ENCODE measurements at places on chromosomes 6 and 20.

DNA sequence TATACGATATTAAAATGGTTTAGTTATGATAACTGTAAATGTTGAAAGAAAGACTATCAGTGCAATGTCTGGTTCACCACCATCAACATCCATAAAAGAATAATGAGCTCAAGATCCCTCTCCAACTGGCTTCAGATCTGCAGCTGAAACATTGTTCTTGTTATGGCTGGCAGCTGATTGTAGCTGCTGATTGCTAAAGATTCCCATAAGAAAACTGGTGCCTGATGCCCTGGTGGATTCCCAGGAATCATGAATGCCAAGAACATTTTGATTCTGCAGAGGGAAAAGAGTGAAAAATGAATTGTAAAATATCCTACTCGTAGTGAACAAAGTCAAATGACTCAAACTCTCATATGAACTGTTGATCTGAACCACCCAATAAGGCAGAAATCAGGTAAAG, 1160.2 kb downstream of the EPHA7 start:
- DNase-seq = no peak

GRCh38 chr6:109894181-109894580, 83.9 kb upstream of the GPR6 start:
- no peak for DNase-seq

DNA sequence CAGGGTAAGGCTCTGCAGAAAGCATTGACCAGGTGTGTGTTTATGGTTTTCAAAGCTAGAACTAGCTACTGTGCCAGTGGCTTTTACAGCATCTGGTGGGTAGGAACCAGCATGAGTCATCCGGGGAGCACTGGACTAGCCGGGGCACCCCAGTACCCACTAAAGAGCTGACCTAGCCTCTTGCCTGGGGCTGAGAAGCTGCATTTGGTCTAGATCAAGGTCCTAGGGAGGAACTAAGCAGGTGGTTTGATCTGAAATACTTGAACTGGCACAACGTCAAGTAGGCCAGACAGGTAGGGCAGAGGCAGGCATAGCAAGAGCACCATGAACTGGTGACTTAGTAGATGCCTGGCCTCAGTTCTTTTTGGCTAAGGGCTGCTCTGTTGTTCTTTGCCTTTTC, 109.8 kb upstream of the PTPRK start:
- no peak for DNase-seq

DNA sequence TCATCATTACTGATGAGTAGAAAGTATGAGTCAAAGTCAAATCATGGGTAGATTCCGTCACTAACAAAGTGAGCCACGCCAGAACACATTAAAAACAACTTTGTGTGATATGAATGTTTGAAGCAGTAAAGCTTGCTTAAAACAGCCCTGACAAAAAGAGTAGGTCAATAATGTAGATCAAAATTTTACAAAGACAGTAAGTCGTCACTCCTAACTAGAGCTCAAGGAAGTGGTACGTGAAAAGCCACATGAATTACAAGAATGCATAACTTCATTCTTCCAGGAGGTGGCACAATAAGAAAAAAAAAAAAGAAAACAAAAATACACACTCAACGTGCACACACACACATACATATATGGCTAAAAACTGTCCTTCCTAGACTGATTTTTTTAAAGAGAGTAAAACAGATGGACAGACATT, 69.9 kb downstream of the HACE1 start:
- DNase-seq = no peak

- peak; percentile 18 for DNase-seq
Measured at GRCh38 chr6:83215131-83216047, 22.2 kb downstream of the RWDD2A start.

GRCh38 chr6:11681357-11681756, 97.2 kb downstream of the ADTRP start:
- DNase-seq = no peak

DNA sequence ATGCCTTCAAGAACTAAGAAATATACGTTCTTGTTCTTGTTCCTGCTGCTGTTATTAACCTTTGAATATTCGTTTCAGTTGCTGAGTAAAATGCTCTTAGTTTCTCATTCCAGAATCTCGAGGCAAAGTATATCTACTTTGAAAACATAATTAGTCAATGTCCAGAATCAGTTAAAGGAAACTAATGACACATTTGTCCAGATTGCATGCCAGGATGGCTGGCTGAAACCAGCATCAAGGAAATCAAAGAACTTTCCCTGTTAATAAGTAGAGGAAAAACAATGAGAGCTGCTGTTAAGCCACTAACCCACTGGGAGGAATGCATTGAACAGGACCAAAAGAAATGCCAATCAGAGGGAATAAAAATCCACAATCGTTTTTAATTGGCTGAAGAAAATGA, 196.9 kb downstream of the ALDH8A1 start:
- no peak for DNase-seq

DNA sequence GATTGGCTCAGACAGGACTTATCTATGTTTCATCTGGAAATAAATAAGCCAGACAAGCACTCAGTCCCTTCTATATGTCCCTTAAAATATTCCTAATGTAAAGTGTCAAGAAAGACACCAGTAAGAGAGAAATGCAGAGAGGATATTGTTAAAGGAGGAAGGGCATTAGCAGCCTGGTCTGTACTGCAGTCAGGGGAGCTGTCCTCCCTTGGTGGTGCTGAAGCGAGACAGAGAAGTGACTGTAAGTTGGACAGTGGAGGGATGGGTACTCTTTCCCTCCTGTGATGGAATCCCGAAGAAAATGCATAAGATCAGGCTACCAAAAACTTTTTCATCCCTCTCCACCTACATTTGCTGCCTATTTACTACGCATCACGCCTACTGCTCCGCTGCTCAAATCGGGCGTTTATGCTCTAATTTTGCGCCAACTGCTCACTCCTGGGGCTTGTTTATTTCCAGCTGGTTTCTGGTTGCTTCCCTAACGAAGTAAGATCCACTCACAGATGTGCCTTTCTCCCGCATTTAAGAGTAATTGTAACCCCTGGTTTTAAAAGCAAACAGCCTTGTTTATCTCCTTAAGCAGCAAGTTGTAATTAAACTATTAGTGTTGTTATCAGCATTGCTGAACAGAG, 35.2 kb downstream of the PHACTR1 start:
- DNase-seq = no peak

DNA sequence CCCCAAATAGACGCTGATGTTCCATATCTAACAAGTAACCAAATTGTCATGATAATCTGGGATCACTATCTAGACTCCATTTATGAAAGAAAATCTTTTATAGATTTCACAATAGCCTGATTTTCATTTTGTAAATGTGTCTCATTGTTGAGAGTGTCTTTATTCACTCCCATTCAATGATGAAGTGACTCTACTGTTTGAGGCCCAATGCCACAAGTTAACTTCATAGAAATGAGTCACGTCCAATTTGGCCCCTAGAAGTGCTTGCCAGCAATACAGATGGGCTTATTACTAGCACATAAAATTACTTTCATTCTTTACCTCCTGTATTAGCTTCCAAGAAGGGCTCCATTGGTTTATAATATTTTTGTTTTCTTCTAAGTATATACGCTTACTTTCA, 6.3 kb downstream of the IPCEF1 start:
- DNase-seq = no peak

DNA sequence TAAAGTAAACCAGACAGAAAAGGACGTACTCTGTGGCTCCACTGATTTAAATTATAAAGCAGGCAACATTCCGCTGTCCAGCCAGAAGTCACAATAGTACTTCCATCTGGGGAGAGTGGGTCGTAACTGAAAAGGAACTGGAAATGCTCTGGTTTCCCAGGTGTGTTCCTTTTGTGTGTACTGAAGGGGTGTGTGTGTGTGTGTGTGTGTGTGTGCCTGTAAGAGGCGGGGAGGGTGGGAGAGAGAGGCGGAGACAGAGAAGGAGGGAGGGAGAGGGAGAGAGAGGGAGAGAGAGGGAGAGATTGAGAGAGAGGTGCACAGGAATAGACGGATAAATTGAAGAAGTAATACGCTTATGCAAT, 178.4 kb upstream of the ZNF184 start:
- no peak for DNase-seq

- DNase-seq = no peak
Measured at GRCh38 chr6:133062077-133062476, 179.1 kb upstream of the EYA4 start.

DNA sequence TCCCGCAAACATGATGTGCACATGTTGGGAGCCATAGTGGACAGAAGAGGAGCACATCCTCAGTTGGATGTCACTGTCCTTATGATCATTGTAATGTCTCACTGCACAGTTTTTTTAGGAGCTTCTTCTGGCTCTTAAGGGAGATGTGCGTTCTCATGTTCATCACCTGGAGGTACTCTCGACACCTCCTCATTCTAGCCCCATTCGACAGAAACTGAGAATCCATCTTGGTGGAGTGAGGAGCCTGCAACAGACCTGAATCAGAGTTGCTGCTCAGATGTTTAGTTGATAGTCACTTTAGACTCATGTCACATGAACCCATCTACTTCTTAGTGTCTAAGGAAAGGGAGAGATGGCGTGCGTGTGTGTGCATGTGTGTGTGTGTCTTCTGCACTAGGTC, 2.3 kb upstream of the BMP6 start:
- DNase-seq = no peak

DNA sequence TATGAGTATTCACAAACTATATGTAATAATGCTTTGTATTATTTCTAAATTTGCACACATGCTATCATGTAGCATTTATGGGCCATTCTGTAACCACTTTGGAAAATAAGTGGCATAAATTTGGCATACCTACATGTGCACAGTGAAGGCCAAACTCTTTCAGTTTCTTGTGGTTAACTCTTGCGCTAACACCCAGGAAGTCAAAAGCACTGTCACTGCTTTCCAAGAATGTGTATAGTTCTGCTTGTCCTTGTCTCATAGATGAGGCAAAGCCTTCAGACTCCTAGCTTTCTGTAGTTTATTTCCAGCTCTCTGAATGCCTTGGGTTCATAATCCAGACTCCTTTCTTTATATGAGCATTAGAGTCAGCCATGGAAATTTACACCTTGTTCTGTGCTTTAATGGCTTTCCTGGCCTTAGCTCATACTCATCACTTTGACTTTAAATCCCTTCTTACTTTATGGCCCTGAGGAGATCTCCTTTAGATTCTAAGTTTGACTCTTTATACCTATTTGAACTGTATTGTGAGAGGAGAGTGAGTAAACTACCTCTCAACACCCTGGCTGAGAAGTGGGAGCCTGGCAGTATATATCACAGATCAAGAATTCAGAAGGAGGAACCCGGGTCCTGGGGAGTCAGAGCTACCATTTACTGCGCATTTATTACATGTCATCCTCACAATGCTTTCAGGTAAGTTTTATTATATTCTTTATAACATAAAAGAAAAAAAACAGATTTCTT, 949 bp upstream of the SLC17A3 start:
- DNase-seq = no peak

- no peak for DNase-seq
Measured at GRCh38 chr6:89975991-89976693, 81.9 kb downstream of the GJA10 start.

DNA sequence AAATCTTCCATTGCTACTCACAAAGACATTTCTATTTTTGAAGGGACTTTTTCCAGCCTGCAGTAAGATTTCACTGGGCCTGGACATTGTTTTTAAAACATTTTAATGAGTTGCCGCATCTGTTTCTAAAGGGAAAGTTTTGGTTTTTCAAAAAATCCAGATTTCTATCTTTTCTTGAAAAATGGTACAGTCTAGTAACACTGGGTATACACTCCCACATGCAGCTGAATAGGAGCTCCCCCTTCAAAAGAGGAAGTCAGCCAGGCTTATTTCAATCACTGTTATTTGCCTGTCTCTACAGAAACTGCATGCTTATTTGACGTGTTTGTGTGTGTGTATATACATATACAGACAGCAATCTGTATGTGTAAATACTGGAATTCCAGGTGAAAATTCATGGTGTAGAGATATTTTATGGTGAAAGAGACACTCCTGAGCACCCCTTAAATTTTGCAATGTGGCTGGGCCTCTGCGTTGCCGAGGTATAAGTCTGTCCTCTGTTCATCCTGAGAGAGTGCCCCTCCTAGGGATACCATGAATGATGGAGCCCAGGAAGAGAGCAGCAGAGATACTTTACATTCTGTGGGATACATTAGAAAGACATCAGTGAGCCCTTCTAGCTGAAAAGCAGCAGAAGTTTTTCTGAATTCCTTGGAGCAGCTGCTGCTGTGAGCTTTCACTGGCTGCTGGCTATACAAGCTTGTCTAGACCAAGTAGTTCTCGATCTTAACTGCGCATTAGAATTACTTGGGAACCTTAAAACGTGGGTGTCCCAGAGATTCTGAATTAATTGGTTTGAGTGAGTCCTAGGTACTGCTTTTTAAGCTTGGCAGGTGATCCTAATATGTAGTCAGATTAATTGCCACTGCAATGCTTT, 12.0 kb upstream of the ABRACL start:
- no peak for DNase-seq

GRCh38 chr6:126388104-126388598, 48.2 kb downstream of the CENPW start:
- DNase-seq = no peak

- DNase-seq = no peak
Measured at GRCh38 chr6:113394216-113394615, 462.9 kb upstream of the MARCKS start.

DNA sequence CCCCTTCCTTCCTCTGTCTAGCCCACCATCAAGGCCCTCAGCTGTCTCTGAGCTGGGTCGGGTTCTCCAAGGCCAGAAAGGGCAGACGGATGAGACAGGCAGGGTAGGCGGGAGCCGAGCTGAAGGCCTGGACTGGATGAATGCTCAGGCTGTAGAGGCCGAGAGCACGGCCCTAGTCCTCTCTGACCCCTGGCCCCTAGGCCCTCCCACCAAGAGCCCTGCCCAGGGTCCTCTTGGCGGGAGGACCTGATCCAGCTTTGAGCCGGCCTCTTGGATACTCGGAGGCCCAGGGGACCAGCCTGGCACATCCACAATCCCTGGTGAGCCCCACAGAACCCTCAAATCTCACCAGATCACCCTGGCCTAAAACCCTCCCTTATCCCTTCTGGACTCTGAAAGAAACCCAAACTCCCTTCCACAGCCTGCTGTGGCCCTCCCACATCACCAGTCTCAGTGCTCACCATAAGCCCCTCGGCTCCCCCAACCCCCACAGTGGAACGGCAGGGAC, 8.2 kb downstream of the ADISSP start:
- DNase-seq = no peak

GRCh38 chr6:64146876-64147275, 511.3 kb downstream of the PHF3 start:
- no peak for DNase-seq

DNA sequence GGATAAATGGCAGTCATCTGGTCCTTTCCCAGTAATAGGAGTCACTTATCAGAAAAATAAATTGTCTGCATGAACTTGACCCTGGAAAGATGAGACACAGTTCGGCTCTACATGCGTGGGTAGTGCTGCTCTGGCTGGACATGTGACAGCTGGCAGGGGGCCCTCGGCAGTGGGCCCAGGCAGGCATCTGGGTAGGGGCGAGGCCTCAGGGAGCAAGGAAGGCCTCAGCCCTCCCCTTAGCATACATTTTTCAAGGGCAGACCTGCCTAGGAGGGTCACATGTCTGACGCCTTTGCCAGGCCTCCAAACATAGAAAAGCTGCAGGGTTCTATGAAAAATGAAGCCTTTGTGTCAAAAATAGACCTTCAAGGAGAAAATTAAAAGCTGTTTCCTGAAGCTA, 12.8 kb upstream of the ILRUN start:
- no peak for DNase-seq

- DNase-seq = no peak
Measured at GRCh38 chr6:138609801-138610430, 110.6 kb upstream of the NHSL1 start.

Measured in stimulated activated CD8-positive, alpha-beta memory T cell treated with anti-CD3 and anti-CD28 coated beads, Interleukin-15, amount 100 ng/mL, for 48 hours (primary cell).